ENCODE measurements at places on chromosomes 12 and 14. TPM values are rescaled to one million over a fixed set of nuclear protein-coding genes. Genes with fewer than 3 reads are reported as not detected.

TPPP2 gene
- total RNA-seq, result not detected

BDKRB2 gene
- 4.1 TPM for total RNA-seq

TUBA1C gene
- total RNA-seq, result 307 TPM

ADGRD1 gene
- 0.72 TPM for total RNA-seq

DNA sequence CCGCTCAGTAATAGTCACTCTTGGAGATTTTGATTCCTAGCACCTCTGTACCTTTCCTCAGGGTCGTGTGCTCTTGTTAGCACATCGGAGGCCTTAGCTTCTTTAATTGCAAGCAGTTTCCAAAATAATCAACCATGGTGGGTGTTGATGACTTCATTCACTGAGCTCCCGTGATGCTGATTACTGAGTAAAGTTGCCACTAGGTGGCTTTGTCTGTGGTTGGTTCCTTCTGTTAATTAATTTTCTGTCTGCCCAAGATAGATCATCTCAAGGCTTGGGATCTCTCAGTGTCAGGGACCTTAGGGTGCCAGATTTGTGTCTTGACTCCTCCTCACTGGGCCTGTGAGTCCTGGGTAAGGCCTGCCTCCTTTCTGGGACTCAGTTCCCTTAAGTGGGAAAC, 54.3 kb downstream of the PTPN11 start:
- DNase-seq, result peak; percentile 53

DNA sequence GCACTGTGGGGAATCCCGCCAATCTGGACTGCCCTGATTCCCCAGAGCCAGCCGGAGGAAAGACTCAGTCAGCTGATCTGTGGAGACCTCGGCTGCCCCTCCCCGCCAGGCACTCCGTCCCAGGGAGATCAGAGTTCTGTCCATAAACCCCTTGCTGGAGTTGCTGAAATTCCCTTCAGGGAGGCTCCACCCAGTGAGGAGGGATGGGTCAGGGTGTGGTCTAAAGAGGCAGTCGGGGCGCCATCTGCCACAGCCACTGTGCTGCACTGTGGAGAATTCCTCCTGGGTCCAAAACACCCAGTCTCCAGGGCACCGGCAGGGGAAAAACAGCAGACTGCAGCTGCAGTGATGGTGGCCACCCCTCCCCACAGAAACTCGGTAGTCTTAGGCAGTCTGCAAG, 1922.3 kb upstream of the FLRT2 start:
- DNase-seq, result no peak

DNA sequence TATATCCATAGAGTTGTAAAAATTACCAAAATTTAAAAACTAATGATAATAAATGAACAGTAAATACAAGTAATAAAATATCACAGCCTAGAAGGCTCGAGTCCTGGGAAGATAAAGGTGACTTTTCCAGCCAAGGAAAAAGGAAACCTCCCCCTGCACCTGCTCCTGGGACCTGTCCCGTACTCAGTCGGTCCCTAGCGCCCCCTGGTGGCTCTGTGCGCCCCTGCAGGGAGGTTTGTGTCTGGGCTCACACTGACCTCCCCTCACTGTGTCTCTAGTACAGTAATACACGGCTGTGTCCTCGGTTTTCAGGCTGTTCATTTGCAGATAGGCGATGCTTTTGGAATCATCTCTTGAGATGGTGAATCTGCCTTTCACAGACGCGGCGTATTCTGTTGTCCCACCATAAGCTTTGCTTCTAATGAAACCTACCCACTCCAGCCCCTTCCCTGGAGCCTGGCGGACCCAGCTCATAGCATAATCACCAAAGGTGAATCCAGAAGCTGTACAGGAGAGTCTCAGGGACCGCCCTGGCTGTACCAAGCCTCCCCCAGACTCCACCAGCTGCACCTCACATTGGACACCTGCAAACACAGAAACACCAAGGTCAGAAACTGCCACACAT, 1030.4 kb downstream of the TMEM121 start:
- DNase-seq, result no peak

GRCh38 chr12:124279846-124280360, 15.0 kb upstream of the RFLNA start:
- no peak for DNase-seq

- peak; percentile 70 for DNase-seq
Measured at GRCh38 chr14:79598339-79598738, 613.0 kb downstream of the DIO2 start.

DNA sequence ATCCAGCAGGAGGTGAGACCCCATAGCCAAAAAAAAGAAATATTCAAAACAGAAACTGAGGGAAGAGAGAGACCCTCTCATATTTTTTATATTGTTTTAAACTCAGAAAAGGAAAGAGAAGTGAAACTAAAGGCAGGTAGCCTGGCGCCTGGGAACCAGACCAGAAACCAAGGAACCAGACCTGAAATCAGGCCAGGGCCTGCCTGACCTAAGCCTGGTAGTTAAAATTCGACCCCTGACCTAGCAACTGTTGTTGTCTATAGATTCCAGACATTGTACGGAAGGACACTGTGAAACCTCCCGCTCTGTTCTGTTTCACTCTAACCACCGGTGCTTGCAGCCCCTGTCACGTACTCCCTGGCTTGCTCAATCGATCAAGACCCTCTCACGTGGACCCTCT, 38.5 kb upstream of the CD163 start:
- DNase-seq, result no peak

DNA sequence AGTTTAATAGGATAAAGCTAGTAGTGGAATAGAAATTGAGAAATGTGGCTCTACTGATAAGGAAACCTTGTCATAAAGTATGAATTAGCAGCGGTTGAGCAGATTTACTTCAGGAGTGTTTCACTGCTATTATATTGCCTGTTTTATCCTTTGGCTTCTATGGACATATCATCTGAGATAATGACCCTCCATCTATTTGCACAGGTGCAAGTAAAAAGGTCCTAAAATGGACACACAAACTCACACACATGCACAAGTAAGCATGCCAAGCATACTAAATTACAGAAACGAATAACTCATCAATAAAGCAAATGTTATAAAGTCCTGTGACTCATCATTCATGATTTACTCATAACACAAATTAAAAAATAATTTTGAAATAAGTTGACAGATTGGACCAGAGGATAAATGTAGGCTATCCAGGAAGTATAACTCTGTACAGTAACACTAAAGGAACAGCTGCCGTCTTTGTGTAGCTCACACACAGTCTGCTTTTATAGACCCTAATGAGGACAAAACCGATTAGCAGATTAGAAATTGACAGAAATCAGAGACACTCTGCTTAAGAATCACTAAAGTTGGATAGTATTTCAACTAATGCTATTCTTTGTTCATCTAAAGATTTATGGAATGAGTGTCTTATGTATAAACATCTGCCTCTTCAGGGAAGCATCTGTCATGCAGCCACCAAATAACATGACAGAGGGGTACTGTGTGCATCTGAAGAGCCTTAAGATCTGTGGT, 73.9 kb downstream of the SYT1 start:
- DNase-seq, result no peak

GRCh38 chr12:92233346-92234015, 87.8 kb upstream of the BTG1 start:
- DNase-seq, result no peak

DNA sequence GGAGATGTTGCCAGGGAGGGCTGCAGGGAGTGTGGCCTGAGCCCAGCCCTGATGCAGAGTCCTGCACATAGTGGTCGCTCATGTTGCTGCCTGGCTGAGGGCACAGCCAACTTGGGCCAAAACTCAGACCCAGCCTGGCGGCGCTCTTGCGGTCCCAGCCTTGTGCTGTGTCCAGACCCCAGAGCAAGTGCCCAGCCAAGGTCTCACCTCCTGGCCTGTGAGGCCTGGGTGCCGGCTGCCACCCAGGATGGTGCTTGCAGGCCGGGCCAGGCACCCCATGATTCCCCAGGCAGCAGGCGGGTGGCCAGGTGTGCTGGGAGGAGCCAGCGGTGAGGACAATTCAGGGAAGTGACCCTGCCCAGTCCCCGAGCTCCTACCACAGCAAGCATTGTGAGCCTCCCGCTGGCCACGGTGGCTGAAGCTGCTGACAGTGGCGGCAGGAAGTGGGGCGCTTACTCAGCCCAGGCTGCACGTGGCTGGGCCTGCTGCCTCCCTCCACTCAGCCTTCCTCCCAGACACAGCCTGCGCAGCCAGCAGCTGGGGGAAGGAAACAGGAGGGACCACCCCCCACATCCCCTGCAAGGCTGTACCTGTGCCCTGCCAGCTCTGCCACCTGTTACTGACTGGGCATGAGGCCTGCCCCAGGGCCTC, 17.7 kb upstream of the PGF start:
- DNase-seq, result peak; percentile 92

DNA sequence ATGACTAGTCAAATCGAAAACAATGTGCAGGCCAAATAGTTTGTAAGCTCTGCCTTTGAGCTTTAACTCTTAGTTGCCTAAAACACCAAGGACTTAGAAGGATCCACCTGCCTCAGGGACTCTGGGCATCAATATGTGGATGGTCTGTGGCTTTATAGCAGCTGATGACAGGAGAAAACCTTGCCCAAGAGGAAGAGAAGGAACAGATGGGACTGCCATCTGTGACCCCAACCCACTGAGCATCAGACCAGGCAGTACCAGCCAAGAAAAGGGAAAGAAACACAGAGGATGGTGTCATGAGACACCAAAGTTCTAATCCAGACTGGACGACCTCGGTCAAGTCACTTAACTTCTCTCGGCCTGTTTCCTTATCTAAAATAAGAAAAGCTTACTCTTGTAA, 12.7 kb downstream of the TGFB3 start:
- no peak for DNase-seq

- no peak for DNase-seq
Measured at GRCh38 chr14:45112896-45113781, 21.1 kb downstream of the FKBP3 start.

GRCh38 chr12:127943481-127944210, 323.3 kb upstream of the TMEM132C start:
- DNase-seq, result no peak

DNA sequence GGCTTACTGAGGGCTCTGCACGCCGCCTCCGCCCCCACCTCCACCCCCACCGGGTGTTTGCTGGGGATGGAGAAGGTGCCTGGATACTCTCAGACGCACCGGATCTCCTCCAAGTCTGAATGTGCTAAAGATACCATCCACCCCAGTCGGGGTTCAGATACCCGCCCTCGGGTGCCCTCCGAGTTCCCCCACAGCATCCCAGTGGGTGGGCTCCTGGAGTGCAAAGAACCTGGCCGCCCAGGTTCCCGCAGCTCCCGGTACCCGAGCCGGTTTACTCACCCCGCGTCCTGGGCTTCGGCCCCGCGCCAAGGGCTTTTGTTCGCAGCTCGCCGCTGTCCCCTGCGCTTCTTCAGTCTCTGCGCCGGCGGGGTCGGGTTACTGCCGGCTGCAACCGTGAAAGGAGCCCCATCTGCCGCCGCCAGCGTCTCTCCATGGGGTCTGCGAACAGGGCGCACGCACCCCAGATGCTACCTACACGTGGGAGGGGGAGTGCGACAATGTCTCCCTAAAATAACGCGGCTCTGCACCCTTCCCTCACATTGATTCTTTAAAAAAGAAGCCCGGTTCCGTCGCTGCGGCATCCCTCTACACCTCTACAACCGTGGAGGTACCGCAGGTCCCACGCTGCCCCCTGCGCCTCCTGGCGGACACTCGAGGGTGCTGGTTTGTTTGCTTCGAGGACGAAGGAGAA, at the start of gene CCDC177:
Gene CCDC177 (minus strand): TSS at position 609 of the 691 bp plus-strand sequence. CDS start 1,249 bp downstream, outside the sequence.
- peak; percentile 97 for DNase-seq

GRCh38 chr14:49849213-49849847, 3.3 kb downstream of the NEMF start:
- DNase-seq, result no peak

- no peak for DNase-seq
Measured at GRCh38 chr14:32820682-32821081, 118.0 kb upstream of the NPAS3 start.

- no peak for DNase-seq
Measured at GRCh38 chr14:96149131-96149530, 55.5 kb upstream of the BDKRB2 start.

GRCh38 chr12:91216871-91217270, 34.3 kb upstream of the DCN start:
- no peak for DNase-seq

GRCh38 chr12:116319233-116319897, 41.9 kb upstream of the MED13L start:
- no peak for DNase-seq

- DNase-seq, result no peak
Measured at GRCh38 chr12:94062796-94063635, 85.4 kb upstream of the PLXNC1 start.

DNA sequence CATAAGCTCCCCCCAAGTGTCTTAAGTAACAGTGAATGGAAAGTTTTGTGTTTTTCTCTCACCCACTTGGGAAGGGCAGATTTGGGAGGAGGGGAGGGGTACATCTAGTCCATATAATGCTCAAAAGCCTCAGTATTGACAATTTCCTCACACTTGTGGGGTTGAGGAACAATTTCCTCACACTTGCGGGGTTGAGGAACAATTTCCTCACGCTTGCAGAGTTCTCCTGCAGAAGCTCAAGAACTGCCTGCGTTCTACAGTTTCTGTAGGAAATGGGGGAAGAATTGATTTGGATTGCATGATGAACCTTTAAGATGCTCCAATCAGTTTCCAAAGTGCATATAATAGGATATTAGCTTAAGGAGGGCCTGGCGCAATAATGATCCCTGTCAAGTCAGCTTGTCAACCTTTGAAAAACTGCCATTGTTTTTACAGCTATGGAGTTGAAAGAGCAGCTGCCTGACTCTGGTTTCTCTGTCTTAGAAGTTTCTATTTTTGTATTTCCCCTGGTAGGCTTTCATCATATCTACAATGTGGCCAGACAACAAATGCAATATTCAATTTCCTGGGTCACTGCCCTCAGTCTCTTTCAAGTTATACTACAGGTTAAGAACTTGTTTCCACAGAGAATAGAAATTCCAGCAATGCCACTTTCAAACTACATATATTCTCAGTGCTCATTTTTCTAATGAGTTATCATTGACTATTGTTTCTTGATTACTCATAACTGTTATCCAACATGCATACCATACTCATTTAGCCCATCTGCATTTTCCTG, 66.5 kb downstream of the PLEKHG7 start:
- no peak for DNase-seq

DNA sequence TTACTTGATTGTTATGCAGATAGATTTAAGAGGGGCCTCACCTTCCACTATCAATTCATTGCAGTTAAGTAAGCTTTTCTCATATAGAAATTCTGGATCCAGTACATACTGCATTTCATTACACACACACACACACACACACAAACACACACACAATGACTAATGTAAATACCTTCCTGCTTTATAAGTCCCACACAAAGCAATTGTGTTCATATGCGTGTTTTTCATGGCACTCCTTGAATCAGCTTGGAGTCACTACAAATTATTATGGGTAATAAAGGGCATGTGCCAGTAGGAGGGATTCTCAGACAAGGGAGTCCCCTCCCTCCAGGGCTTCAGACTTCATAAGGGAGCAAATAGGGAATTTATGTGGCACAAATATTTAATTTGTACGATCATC, 4.5 kb downstream of the MIPOL1 start:
- DNase-seq, result peak; percentile 23

DNA sequence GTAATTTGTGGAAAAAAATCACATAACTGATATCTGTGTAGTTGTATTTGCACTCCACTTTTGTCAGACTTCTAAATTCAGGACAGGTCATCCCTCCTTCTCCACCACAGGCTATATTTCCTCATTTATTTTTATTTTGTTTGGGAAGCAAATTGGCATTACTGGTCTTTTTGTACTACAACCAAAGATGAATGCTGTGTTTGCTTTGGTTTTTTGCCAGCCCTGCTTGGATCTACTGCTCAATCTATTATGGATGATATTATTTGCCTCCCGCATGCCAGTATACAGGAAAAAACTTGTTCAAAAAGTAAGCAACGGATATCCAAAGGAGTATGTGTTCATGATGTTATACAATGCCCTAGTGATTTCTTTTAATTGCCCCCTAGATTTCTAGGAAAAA, 948.8 kb downstream of the TRHDE start:
- no peak for DNase-seq

GRCh38 chr14:20631880-20632389, 9.6 kb downstream of the OR6S1 start:
- DNase-seq, result peak; percentile 85

- peak; percentile 93 for DNase-seq
Measured at GRCh38 chr14:96167224-96168148, 37.2 kb upstream of the BDKRB2 start.
